Renal cortical epithelial cell (primary cell): ENCODE measurements at places on chromosomes 4 and X.

- no peak for DNase-seq
Measured at GRCh38 chrX:149073479-149073878, 431.6 kb downstream of the IDS start.

DNA sequence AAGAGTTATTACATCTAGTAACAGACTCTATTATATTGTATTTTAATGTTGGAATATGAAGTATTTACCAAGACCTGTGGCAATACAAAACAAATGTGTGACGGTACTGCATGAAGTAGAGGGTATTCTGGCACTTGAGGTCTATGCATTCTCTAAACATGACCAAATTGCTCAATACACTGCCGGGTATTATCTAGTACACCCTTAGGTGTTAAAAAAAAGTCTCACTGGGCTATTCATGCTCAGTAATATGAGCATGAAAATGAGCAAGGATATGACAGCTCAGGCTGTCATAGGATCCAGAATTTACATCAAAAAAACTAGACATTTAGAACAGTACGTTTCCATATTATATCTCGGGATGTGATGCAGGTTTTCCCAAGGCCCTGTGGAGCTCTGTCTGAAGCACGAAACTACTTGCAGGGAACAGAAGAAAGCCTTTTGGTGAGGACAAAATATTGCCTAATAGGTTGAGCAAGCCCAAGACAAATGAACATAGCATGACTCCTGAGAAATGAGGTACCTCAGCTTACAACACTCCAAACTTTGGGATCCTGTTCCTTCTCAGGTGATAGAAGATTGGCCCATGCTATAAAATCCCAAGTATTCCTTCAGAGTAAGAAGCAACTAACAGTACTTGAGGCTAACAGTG lies 74.1 kb upstream of the MAOA start:
- DNase-seq, result no peak

- DNase-seq, result peak; percentile 56
Measured at GRCh38 chr4:37948542-37948941, 11.7 kb upstream of the PTTG2 start.

- DNase-seq, result peak; percentile 9
Measured at GRCh38 chrX:10089378-10089795, 67.4 kb upstream of the CLCN4 start.

DNA sequence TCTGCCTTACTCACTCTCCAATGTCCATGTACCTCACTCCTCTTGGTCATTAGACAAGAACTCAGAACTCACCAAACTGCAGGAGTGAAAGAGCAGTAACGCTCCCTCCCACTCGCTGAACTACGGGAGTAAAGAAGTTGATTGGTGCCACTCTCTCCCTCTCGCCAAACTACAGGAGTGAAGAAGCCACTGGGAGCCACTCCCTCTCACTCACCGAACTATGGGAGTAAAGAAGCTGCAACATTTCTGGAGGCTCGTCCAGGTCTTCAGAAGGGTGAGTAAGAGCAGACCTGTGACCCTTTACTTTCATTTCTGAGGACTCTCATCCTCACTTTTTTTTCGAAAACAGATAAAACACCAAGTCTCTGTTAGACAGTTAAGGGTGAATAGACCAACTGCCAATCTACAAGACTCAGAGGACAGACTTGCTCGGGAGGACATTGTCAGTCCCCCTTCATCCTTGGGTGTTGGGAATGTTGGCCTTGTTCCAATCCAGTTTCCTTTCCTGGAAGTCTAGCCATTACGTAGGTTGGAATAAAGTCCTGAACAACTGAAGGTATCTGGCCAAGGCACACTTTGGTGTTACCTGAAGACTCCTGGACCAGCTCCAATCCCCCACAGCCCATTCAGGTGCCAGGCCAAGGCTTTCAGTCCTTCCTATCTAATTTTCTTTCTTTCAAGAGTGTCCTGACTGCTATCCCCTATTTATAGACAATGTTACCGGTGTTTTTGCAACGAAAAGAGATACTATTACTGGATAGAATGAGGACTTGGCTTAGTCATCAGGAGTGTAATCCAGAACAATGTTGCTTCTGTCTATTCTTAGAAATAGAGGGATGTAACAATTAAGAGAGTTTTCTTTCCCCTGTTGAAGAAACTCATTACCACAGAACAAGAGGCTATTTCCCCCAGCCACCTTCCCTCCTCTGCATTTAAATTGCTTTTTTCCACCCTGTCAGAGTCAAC lies 11.0 kb upstream of the COL25A1 start:
- DNase-seq, result no peak

- DNase-seq, result no peak
Measured at GRCh38 chr4:19580095-19580494, 671.6 kb upstream of the SLIT2 start.

- no peak for DNase-seq
Measured at GRCh38 chr4:127250577-127250976, 382.2 kb upstream of the INTU start.

DNA sequence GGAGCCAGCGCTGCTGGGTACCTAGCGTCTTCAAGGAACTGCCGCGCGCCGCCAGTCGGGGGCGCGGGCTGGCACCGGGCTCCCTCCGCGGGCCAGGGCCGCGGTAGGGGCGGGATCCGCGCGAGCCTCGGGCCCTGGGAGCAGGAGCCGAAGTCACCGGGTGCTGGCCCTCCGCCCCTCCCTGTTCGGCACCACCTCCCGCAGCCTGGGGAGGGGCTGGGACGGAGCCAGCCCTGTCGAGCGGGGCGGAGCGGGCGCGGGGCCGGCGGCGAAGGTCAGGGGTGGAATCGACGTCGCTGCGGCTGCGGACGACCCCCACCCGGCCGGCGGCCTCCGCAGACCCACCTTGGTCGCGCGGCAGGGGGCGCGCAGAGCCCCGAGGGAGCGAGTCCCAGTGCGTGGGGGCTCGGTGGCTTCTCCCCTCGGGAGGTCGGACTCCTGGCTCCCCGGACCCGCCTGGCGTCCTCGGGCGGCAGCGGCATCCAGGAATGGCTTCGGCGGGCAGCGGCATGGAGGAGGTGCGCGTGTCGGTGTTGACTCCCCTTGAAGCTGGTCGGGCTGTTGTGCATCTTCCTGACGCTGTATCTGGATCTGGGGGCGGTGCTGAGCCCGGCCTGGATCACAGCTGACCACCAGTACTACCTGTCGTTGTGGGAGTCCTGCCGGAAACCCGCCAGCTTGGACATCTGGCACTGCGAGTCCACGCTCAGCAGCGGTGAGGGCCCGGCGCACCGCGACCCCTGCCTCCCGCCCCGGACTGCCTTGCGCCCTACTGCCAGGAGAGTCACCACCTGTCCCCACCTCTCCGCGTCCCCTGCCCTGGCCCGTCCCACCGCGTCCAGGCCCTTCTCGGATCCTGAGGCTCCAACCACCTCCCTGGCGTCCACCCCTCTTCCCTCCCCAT lies 50.5 kb upstream of the FAM47C start:
- peak; percentile 1 for DNase-seq

DNA sequence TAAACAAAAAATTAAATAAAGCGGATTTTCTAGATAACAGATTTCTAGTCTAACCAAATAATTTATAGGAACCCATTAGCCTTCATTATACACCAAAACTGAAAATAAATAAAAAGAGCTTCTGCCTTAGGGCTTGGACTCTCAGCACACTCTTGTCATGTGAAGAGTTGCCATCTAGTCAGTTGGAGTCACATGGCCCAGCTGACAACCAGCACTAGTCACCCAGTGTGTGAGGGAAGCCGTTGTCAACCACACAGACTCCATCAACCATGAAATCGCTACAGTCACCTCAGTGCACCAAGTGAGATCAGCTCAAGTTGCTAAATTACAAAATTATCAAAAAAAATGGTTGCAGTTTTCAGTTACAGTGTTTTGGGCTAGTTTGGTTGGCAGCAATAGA lies 470.0 kb downstream of the GASK1B start:
- DNase-seq, result no peak

DNA sequence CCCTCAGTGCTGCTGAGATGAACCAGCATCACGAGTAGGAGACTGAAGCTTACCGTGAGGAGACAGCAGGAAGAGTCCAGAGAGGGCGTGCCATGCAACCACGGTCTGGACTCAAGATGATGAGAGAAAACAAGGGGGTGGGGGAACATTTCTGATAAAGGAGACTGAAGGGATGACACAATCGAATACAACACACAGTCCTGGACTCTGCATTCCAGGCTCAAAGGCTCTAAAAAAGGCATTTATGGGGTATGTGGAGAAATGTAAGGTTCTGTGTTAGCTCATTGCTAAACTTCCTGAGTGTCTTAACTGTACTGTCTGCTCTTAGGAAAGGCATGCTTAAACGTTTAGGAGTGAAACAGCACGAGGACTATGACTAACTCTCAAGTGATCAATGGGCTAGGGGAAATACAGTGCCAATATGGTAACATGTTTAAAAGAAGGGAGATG lies 20.6 kb upstream of the IRAK1 start:
- DNase-seq, result peak; percentile 49

DNA sequence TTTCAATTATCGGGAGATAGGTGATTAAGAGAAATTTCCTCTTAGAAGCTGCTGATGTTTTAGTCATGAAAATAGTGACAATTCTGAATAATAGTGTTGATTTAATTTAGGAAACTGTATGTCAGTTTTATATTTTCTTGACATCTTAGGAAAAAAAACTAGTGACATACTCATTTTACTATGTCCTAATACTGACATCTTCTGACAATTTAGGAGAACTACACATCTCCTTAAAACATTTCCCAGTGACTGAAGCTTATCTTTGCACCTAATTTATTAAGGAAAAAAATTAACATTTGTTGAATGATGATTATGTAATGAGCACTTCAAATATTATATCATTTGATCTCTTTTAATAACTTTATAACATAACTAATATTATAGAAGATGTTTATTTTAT lies 42.0 kb upstream of the RBMXL3 start:
- DNase-seq, result peak; percentile 33

GRCh38 chrX:1593286-1594271 lies 2.2 kb downstream of the AKAP17A start:
- no peak for DNase-seq

DNA sequence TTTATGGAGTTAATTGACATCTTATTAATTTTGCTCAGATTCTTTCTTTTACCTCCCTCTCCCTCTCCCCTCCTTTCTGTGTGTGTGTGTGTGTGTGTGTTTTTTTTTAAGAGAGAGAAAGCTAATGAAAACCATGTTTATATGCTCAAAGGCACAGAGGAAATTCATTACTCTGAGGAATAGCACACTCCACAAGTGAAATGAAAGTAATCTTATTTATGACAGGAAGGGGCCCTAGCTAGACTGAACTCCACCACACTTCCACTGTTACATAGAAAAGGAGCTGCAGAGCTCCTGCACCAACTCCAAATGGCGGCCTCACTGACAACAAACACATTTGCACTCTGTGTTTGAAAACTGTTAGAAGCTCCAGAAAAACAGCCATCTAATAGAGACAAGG lies 150.6 kb downstream of the RASL11B start:
- DNase-seq, result no peak

DNA sequence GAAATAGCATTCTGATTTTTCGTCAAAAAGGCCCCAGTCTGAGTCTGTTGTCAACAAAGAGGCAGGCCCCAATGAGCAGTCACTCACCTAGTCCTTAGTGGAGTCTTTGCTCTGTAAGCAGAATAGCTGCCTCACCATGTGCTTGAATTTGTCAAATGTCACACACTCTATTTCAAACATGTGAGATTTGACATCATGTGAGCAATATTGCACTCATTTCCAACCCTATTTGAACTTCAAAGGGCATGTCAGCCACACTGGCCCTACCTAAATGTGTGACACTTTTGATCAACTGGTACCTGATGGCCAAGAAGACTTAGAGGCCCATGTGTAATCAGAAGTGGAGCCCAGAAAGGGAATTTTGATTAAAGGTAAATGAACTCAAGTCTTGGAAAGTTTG lies 59.4 kb upstream of the PLAC1 start:
- DNase-seq, result no peak

GRCh38 chr4:7861440-7861881 lies 78.2 kb downstream of the AFAP1 start:
- peak; percentile 54 for DNase-seq

DNA sequence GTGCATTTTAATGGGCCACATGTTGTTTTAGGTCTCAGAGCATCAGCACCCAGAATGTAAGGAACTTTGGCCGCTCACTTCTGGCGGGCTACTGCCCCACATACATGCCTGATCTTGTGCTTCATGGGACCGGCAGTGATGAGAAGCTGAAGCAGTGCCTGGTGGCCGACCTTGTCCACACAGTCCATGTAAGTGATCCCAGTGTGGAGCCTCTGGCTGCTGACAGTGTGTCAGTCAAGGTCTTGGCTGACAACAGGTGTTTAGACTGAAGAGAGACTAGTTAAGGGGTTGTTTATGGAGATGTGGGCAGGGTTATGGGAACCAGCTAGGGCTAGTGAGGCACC lies 101.4 kb downstream of the FNIP2 start:
- no peak for DNase-seq

DNA sequence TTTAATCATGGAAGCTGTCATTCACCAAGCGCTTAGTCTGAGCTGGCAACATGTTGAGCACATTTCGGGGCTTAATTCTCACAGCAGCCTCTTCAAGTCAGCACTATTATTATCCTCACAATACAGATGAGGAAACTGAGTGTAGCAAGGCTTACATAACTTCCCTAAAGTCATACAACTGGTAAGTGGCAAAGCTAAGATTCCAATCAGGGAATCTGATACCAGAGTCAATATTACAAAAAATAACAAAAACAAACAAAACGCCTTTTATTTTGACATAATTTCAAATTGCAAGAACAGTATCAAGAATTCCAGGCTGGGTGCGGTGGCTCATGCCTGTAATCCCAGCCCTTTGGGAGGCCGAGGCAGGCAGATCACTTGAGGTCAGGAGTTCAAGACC lies 120.4 kb upstream of the DUSP21 start:
- DNase-seq, result no peak
